ENCODE measurements at places on chromosomes 4 and X.

- H3K27ac ChIP-seq, result no peak overlapping the region
- no peaks in the 10 kb centered on the region for H3K27me3 ChIP-seq
- DNase-seq, result no peak
- no peaks in the 10 kb centered on the region for H3K36me3 ChIP-seq
- no peak overlapping the region for H3K4me3 ChIP-seq
- no peaks in the 10 kb centered on the region for H3K4me1 ChIP-seq
These were observed 23.5 kb downstream of the NDP start for GRCh38 chrX:43949669-43950068.

- H3K4me3 ChIP-seq, result no peak overlapping the region
- DNase-seq, result no peak
- peaks cover 10% of the 10 kb centered on the region for H3K36me3 ChIP-seq
- no peaks in the 10 kb centered on the region for H3K27me3 ChIP-seq
These were observed 41.0 kb downstream of the TXLNG start for GRCh38 chrX:16827225-16827624.

- peak within 1 kb of the TSS; percentile 61 for H3K4me3 ChIP-seq
- H3K27ac ChIP-seq, result peak within 1 kb of the TSS; percentile 68
- peaks cover 2% of the 10 kb centered on the region for H3K4me1 ChIP-seq
- peak; percentile 23 for DNase-seq
These were observed at the start of gene MID1 for GRCh38 chrX:10620121-10620699. MID1 (minus strand) TSS chrX:10620585; CDS start chrX:10567547, 53,038 bp downstream.

- DNase-seq, result no peak
- peaks cover 4% of the 10 kb centered on the region for H3K4me1 ChIP-seq
- no peaks in the 10 kb centered on the region for H3K27me3 ChIP-seq
- no peak overlapping the region for H3K27ac ChIP-seq
- no peaks in the 10 kb centered on the region for H3K36me3 ChIP-seq
These were observed 28.9 kb upstream of the DSPP start for GRCh38 chr4:87579478-87579877.

DNA sequence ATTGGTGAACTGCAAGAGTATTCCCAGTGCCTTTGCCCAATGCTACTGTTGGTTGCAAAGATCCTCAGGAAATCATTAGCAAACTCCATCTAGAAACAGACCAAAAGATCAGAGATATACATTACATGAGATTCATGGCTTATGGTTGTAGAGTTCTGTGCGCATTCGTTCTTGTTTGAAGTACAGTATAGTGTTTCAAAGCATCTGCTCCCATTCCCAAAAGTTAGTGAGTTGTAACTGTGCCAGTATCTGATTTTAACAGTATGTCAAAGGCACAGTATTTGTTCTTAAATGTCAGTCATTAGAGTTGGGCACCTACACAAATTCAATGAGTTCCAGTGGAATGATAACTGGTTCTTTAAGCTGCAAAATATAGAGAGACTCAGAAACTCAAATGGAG, 314.7 kb upstream of the ATOH1 start:
- H3K4me3 ChIP-seq, result no peak overlapping the region
- no peaks in the 10 kb centered on the region for H3K4me1 ChIP-seq
- DNase-seq, result no peak
- H3K36me3 ChIP-seq, result no peaks in the 10 kb centered on the region
- H3K27ac ChIP-seq, result no peak overlapping the region
- no peaks in the 10 kb centered on the region for H3K27me3 ChIP-seq

GRCh38 chr4:93732509-93732908, 96.0 kb upstream of the ATOH1 start:
- no peak overlapping the region for H3K4me3 ChIP-seq
- H3K27ac ChIP-seq, result no peak overlapping the region
- no peaks in the 10 kb centered on the region for H3K4me1 ChIP-seq
- H3K27me3 ChIP-seq, result no peaks in the 10 kb centered on the region

- H3K27me3 ChIP-seq, result no peaks in the 10 kb centered on the region
- no peak overlapping the region for H3K4me3 ChIP-seq
- no peaks in the 10 kb centered on the region for H3K36me3 ChIP-seq
- DNase-seq, result no peak
These were observed 155.5 kb upstream of the PRDX4 start for GRCh38 chrX:23511793-23512192.

GRCh38 chr4:84578540-84579402, 4.2 kb upstream of the CDS1 start:
- H3K27me3 ChIP-seq, result no peaks in the 10 kb centered on the region
- no peak for DNase-seq
- H3K27ac ChIP-seq, result no peak overlapping the region
- peaks cover 9% of the 10 kb centered on the region for H3K4me1 ChIP-seq

DNA sequence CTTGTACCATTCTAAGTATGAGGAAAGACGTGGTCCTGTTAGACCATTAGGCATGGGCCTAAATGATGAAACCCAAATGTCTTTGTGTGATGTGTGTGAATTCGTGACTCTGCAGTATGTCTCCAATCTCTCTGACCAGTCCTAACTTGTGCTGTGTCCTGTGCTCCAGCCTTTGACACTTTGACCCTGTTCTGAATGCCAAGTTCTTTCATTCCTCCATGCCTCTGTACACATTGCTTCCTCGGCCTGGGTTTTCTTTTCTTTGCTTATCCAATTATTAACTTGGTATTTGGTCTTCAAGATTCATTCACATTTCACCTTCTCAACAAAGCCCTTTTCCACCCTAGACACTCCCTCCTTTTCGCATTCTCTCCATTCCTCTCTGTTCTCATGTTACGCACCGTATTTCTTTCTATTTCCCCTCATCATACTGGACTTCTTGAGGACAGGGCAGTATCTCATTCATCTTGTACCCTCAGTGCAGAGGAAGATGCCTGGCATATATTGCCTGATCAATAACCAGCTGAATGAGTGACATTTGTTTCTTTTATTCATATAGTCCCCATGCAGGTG, 138.7 kb downstream of the F11 start:
- no peak for DNase-seq
- no peaks in the 10 kb centered on the region for H3K4me1 ChIP-seq
- H3K4me3 ChIP-seq, result no peak overlapping the region
- H3K27ac ChIP-seq, result no peak overlapping the region
- no peaks in the 10 kb centered on the region for H3K36me3 ChIP-seq
- no peaks in the 10 kb centered on the region for H3K27me3 ChIP-seq

DNA sequence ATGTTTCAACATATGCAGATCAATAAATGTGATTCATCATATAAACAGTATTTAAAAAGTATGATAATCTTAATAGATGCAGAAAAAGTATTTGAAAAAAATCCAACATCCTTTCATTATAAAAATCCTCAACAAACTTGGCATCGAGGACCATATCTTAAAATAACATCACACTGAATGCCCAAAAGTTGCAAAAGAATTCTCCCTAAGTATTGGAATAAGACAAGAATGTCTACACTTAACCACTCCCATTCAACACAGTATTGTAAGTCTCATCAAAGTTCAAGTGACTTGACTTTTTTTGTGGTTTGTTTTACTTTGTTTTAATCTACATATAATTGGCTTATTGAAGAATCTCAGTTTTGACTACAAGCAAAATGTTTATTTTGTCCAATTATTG, 779.0 kb upstream of the SLIT2 start:
- no peak overlapping the region for H3K4me3 ChIP-seq
- H3K27me3 ChIP-seq, result no peaks in the 10 kb centered on the region
- H3K27ac ChIP-seq, result no peak overlapping the region
- no peaks in the 10 kb centered on the region for H3K36me3 ChIP-seq

GRCh38 chr4:47839259-47839658, 1.4 kb upstream of the CORIN start:
- no peak overlapping the region for H3K27ac ChIP-seq
- H3K4me1 ChIP-seq, result peaks cover 5% of the 10 kb centered on the region
- H3K27me3 ChIP-seq, result no peaks in the 10 kb centered on the region
- H3K4me3 ChIP-seq, result no peak overlapping the region

DNA sequence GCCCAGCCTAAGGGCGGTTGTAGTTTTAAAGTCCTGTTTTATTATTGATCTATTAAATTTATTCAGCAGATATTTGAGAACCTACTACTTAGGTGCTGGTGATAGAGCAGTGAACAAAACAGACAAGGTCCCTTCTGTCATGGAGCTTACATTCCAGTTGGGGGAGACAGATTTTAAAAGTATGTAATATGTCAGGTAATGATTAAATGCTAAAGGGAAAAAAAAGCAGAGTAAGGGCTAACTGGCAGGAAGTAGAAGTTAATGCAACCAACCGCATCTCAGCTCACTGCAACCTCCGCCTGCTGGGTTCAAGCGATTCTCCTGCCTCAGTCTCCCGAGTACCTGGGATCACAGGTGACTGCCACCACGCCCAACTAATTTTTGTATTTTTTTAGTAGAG, 7.8 kb upstream of the MCUB start:
- H3K27ac ChIP-seq, result no peak overlapping the region
- H3K4me3 ChIP-seq, result no peak overlapping the region
- no peaks in the 10 kb centered on the region for H3K36me3 ChIP-seq
- no peak for DNase-seq

GRCh38 chr4:55446578-55446922, 50.8 kb downstream of the TMEM165 start:
- no peak overlapping the region for H3K4me3 ChIP-seq
- DNase-seq, result no peak
- no peaks in the 10 kb centered on the region for H3K4me1 ChIP-seq

GRCh38 chr4:8133897-8134563, 24.6 kb downstream of the ABLIM2 start:
- H3K27me3 ChIP-seq, result no peaks in the 10 kb centered on the region
- H3K36me3 ChIP-seq, result no peaks in the 10 kb centered on the region
- no peaks in the 10 kb centered on the region for H3K4me1 ChIP-seq
- no peak overlapping the region for H3K27ac ChIP-seq
- no peak for DNase-seq
- no peak overlapping the region for H3K4me3 ChIP-seq

DNA sequence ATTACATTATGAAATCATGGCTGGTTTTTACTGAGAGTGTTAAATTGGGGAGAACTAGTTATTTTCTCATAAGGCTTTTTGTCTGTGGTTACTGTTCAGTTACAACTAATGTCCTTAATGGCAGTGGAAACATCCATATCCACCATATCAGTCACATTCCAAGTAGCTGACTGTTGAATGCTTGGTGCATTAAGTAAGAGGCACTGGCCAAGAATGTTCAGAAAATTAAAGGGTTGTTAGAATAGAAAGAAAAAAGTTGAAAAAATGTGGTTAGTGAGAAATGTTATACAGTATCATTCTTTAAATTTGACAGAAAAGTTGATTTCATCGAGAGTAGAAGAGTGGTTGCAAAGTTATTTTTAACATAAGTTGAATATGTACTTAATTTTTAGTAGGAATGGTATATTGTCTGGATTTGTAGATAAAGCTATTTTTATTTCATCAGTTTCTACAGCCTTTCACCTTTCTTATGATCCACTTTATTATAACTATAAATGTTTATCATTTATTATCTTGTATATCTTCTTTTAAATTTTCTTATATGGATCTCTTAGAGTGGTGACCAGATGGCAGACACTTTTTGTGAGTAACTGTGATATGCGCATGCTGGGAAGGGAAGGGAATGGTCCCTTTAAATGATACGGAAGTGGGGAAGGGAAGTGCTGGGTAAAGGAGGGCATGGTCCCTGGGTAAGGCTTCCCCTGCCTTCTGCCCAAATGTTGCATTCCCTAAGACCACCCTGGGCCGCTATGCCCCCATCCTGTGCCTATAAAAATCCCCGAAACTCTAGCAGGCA, 2407.1 kb downstream of the ARAP2 start:
- no peak overlapping the region for H3K27ac ChIP-seq
- no peaks in the 10 kb centered on the region for H3K36me3 ChIP-seq
- H3K4me1 ChIP-seq, result no peaks in the 10 kb centered on the region
- no peak overlapping the region for H3K4me3 ChIP-seq
- no peak for DNase-seq

GRCh38 chr4:141027421-141027820, 105.8 kb downstream of the RNF150 start:
- no peak overlapping the region for H3K4me3 ChIP-seq
- DNase-seq, result no peak
- H3K4me1 ChIP-seq, result peaks cover 3% of the 10 kb centered on the region
- no peak overlapping the region for H3K27ac ChIP-seq
- H3K36me3 ChIP-seq, result no peaks in the 10 kb centered on the region

DNA sequence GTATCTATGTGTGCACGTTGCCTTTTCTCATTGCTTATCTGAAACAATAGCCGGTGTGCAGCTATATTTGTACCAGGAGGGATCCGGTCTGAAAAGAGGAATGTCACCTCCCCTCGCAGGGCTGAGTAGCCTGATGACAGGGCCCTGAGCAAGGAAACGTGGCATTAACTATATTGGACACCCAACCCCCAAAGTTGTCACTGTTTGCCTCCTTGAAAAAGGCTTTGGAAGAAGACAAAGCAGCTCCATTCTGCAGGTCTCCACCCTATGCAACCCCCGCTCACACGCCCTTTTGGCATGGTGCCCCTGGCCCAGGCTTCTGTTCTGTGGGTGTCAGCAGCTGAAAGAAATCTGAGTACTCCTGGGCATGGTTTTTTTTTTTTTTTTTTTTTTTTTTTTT, 8.2 kb downstream of the PRRG3 start:
- DNase-seq, result no peak
- no peak overlapping the region for H3K4me3 ChIP-seq
- no peaks in the 10 kb centered on the region for H3K36me3 ChIP-seq
- H3K27me3 ChIP-seq, result no peaks in the 10 kb centered on the region
